ENCODE measurements at places on chromosomes 2 and 18. TPM values are rescaled to one million over a fixed set of nuclear protein-coding genes. Genes with fewer than 3 reads are reported as not detected.

DNA sequence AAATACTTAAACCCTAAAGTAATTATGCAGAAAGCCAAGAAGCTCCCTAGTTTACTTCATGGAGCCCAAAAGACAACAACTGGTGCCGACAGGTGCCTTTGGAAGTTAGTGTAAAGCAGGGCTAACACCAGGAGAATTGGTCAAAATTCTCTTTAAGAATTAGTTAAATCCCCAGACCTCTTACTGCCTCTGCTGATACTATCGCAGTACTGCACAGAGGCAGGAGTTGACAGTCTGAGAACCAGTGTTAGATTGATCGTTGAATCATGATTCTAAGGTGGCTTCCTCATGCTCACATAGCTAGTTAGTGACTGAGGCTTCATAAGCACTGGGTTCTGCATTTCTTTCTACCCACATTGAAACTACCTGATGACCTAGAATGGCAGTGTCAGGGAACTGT is 445.0 kb downstream of the XIRP2 start:
- no peaks in the 10 kb centered on the region for H3K4me1 ChIP-seq
- H3K27me3 ChIP-seq: no peaks in the 10 kb centered on the region
- no peak overlapping the region for H3K27ac ChIP-seq
- H3K36me3 ChIP-seq: no peaks in the 10 kb centered on the region

The LMAN2L gene
- 10.8 TPM for total RNA-seq

The C2orf92 gene
- total RNA-seq: 12.4 TPM

DNA sequence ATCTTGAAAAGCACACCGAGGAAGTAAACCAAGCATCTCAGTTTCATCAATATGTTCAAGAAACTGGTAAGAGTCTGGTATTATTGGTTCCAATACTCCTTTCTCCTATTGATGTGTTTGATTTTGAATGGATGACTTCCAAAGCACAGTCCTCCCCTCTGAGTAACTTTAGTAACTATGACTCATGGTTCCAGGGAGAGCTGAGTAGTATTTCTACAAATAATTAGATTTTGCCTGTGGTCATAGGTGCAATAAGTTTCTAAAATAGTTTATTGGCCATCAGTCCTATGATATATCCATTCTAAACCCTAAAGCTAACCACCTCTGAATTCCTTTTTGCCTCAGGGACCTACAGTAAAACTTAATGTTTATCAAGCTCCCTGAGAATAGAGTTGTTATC is 352.4 kb downstream of the XIRP2 start:
- no peak overlapping the region for H3K4me3 ChIP-seq
- no peak for DNase-seq
- H3K36me3 ChIP-seq: no peaks in the 10 kb centered on the region
- no peak overlapping the region for H3K27ac ChIP-seq
- H3K4me1 ChIP-seq: no peaks in the 10 kb centered on the region
- no peaks in the 10 kb centered on the region for H3K27me3 ChIP-seq

GRCh38 chr18:10895976-10896375 is 253.4 kb downstream of the PIEZO2 start:
- no peaks in the 10 kb centered on the region for H3K27me3 ChIP-seq
- H3K27ac ChIP-seq: no peak overlapping the region
- no peaks in the 10 kb centered on the region for H3K4me1 ChIP-seq
- DNase-seq: no peak

- H3K27me3 ChIP-seq: peaks cover 3% of the 10 kb centered on the region
- peaks cover 35% of the 10 kb centered on the region for H3K36me3 ChIP-seq
- H3K27ac ChIP-seq: no peak overlapping the region
- no peak overlapping the region for H3K4me3 ChIP-seq
- peaks cover 40% of the 10 kb centered on the region for H3K4me1 ChIP-seq
Observed at GRCh38 chr2:130338793-130339345, 3.8 kb upstream of the IMP4 start.

All from activated CD4-positive, alpha-beta memory T cell treated with anti-CD3 and anti-CD28 coated beads, Interleukin-2, amount 10 ng/mL, durations not matched to agents 7 days and 5 days (primary cell).